Omental fat pad (tissue), 4 donors: ENCODE measurements at places on chromosomes 6 and 20.

- no peak for DNase-seq
Observed at GRCh38 chr6:152979116-152979515, 3.7 kb downstream of the FBXO5 start.

DNA sequence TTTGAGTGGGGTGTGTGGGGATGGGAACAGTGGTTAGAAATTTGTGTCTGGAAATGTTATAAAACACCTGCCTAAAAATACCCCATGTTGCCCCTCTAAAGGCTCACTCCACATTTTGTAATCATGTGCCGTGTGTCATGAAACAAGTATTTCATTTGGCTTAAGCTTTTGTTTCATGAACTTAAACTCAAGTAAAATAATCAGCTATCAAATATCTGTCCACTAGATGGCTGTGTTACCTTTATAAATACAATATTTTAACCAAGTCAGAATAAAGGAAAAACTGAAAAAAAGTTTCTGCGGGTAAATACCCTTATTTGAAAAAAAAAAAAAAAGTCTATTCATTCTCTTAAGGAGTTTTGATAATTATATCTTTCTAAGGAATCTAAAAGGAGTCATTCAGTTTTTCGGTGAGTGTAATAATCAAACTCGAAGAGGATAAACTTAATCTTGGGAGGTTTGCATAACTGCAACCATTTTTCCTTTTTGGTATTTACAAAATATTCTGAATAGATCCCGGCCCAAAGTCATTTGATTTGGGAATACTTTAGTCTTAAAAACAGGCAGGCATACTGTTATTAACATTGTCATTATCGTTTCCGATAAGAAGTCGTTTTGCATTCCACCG, 29.9 kb upstream of the MTRF1L start:
- no peak for DNase-seq

- DNase-seq: no peak
Observed at GRCh38 chr6:6460416-6460815, 128.1 kb upstream of the LY86 start.

- DNase-seq: no peak
Observed at GRCh38 chr20:37270576-37271420, 9.2 kb upstream of the GHRH start.

- no peak for DNase-seq
Observed at GRCh38 chr6:19160081-19160730, 677.0 kb upstream of the ID4 start.

DNA sequence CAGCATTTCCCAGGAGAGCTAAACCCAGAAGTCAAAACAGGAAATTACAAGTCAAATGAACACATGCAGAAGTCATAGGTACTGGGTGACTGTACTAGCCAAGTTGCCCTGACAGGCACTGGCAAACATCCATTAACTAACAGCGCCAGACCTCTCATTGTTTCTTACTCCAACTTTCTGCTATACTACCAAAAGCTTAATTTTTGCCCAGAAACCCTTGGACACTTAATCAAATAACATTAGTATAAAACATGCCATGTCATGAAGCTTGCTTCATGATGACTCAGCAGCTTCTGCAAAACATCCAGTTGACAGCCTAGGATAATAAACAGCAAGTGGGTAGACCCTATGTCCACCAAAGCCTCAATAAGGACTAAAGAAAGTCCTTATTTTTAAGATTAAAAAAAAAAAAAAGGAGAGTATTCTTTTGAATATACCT, 3.5 kb downstream of the NUP153 start:
- no peak for DNase-seq
